ENCODE measurements at places on chromosomes 13 and 19.

- DNase-seq = no peak
Observed at GRCh38 chr13:101211261-101211660, 205.0 kb downstream of the NALCN start.

DNA sequence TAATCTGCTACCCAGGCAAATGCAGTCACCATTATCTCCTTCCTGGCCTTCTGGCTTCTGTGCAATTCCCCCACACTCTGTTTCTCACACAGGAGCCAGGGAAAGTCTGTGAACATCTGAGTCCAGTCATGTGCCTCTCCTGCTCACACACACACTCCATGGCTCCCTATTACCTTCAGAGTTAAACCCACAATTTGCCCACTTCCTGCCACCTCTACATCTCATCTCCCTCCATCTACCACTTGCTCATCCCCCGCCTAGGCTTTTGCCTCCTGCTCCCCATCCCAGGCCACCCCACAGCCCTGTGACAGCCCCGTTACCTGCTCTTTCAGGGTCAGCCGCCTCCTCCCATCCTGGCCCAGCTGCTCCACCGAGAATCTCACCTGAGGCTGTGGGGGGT, 13.5 kb downstream of the IL12RB1 start:
- no peak for DNase-seq

DNA sequence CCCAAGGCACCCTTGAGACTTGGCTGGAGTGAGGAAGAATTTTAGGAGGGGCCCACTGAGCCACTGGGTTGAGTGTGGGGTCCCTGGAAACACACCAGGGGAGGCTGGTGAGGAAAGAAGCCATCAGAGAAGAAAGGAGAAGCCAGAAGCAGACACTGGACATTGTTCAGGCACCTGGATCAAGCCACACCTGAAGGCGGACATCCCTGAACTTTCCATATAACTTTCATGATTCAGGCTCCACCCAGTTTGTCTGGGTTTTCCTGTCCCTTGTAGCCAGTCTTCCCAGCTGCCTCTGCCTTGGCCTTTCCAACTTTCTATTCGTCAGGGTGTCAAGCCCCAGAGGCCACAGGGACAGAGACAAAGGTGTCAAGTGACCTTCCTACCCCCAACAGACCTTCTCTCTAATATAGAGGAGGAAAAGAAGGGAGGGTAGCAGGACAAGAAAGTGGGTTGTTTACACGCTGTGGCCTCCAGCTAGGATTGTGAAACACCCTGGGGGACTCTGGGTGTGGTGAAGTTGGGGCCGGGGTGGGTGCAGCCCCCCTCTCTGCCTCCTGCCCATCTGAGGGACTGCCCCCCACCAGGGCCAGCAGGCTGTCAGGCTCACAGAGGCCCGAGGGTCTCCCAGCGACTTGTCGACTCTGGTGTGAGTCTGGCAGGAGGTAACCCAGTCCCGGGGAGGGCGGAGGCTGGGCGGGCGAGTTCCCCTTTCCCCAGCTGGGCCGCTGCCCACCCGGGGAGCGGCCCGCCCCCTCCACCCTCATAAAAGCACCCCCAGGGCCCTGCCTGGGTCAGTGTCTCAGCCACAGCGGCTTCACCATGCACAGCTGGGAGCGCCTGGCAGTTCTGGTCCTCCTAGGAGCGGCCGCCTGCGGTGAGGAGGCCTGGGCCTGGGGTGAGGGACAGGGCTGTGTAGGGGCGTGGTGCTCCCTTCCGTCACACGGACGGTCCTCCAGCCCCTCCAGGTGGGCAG, at the start of gene CFD:
TSS of gene CFD (plus strand) at position 797 of the 976 bp plus-strand sequence. CDS start at position 823, 26 bp downstream.
- no peak for DNase-seq

GRCh38 chr19:34370983-34371382, 6.0 kb downstream of the GPI start:
- DNase-seq = no peak

DNA sequence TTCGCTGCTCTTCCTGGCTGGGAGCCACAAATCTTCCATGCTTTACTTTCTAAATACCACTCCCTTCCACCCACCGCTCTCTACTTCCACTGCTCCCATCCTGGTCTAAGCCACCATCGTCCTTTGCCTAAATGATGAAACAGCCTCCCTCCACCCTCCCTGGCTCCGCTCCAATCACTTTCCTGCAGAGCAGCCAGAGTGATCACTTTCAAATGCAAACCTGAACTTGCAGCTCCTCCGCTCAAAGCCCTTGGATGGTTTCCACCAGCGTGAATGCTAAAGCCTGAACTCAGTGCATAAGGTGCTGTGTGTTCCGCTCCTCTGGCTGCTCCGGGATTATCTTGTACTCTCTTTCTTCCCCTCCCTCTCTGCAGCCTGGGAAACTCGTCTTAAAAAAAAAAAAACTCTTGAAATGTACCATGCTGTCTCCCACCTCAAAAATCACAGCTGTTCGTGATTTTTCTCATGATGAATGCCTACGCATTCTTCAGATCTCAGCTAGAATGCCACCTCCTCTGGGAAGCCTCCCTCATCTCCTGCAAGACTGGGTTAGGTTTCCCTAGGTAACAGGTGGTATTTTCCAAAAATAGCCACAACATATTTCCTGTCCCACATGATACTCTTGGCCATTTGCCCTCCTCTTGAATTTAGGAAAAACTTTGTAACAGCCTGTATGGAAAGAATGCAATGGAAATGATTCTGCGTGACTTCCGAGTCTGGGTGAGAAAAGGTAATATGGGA, 3.7 kb upstream of the SIN3B start:
- no peak for DNase-seq

DNA sequence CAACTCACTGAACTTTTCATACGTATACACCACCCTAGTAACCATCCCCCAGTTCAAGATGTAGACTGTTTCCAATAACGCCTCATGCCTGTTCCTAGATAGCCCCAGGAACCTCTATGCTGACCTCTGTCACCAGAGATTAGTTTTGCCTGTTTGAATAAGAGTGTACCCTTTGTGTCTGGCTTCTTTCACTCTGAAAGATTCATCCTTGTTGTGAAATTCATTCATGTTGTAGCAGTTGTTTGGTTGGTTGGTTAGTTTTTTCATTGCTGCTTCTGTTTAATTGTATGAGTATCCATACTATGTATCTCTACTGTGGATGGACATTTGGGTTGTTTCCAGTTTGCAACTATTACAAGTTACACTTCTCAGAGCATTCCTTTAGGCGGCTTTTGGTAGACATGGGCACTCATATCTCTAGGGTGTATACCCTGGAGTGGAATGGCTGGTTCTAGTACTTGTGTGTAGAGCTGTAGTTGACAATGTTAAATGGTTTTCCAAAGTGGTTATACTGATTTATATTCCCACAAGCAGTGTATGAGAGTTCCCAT, 1.6 kb downstream of the RNASEH2B start:
- DNase-seq = no peak

DNA sequence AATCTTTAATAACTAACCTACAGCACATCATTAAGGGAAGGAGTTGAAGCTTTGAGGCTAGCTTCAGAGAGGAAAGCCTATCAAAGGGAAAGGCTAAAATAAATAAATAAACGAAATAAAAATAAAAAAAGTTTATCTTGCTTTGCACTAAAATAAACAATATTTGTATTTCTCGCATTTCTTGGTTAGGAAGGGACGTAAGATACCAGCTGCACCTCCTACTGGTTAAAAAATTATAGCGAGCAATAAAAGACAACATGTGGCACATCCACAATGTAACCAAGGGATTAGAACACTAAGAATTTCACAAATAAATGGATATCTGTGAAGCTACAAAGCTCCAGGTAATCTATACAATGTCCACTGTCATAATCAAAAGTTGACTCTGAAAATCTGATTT, 194.5 kb downstream of the DACH1 start:
- DNase-seq = no peak

DNA sequence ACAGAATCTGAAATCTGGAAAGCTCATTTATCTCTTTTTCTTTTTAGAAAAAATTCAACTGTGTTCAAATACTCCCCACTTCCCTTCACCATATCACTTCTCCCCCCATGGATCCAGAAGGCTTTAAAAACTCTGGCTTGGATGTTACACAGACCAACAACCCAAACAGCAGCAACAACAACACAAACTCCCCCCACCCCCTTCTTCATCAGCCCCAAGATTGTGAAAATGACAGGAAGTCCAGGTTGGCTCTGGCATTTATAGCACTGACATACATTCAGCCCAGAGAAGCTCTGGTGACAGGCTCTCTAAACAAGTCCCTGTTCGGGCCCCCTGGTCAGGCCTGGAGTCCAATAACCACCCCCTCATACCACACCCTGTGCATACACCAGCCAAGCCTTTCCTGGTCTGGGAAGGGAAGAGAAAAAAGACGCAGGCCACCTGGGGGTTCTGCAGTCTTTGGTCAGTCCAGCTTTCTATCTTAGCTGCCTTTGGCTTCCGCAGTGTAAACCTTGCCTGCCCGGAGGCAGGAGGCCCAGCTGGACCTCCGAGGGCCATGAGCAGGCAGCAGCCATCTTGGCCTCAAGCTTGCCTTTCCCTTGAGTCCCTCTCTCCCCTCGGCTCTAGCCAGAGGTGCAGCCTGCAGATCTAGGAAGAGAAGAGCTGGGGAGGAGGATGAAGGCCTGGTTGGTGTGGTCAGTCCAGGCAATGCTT, 6.8 kb downstream of the CDX2 start:
- DNase-seq = peak; percentile 28

DNA sequence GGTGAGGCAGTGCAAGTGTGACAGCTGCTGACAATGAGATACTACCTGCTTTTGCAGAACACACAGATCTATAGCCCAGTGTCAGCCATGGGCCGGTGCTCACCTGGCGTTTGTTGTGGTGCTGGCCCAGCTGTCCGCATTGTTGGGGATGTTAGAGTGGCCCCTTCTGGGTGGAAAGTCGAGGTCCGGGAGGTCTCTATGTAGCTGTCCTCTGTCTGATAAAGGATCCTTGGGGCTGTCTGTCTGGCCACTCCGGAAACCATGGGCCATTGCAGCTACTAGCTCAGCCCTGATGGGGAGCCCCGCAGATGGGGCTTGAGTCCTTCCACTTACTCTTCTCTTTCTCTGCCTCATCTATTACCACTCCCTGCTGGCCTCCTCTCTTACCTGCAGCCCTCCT, 181.5 kb upstream of the TSHZ3 start:
- no peak for DNase-seq

DNA sequence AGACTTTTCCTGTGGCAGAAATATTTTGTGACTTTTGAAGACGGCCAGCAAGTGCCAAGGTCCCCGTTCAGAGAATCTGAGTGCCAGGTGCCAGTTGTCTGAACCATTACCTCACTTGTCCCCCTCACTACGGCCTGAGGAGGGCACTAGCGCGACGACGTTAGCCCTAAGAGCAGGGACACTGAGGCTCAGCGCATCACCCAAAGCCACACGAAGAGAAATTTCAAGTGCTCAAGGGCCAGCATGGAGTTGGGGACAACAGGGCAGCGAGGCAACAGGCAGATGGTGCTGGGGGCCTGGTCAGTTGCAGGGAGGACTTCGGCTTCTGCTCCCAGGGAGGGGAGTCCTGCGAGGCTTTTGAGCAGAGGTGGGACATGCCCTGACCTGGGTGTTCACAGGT, 9.5 kb upstream of the TYK2 start:
- DNase-seq = no peak

DNA sequence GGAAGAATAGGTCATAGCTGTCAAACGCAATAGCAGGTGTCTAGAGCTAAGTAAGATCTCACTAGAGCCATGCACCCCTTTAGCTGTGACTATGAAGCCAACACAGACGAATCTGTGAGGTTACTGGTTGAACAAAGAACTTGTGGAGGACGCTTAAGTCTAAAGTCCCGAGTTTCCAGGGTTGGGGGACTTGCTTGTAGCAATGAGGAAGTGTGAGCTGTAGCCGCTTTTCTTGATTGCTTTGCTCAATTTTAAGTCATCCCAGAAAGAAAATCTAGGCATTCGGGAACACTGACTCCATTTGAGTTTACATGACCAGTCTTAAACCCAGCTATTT, 1.6 kb downstream of the GPC5 start:
- no peak for DNase-seq

GRCh38 chr19:34244611-34245299, 9.6 kb upstream of the GARRE1 start:
- no peak for DNase-seq

GRCh38 chr13:19838865-19839275, 24.6 kb downstream of the ZMYM5 start:
- DNase-seq = no peak

- no peak for DNase-seq
Observed at GRCh38 chr13:111341886-111342285, 21.4 kb downstream of the TEX29 start.

- no peak for DNase-seq
Observed at GRCh38 chr19:37078717-37079032, 442 bp downstream of the ZNF420 start.

GRCh38 chr13:80668452-80668851, 327.5 kb upstream of the SPRY2 start:
- no peak for DNase-seq

DNA sequence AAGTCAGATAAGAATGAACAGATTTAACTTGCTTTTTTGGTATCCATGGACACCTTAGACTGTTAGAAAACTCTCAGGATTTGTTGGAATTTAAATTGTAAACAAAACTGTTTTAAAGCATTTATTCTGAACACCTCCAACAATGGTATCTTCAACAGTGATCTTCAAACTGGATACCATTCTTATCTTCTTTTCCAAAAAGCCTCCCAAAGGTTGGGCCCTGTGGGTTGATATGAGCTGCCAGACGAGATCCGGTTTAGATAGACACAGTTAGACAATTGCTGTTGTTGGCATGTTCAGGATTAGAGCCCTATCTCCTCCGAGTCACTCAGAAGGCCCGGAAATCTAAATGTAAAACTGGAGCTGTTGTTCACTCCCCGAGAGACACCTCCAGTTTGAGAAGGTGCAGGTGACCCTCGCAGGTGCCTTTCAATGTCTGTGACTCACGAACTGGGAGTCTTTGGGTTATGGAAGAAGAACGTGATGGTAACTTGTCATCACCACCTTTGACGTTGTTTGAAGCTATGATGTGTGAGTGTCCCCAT, 143.6 kb upstream of the RNF113B start:
- DNase-seq = no peak

GRCh38 chr19:43406297-43406696, 8.4 kb upstream of the TEX101 start:
- DNase-seq = no peak

- no peak for DNase-seq
Observed at GRCh38 chr13:95258098-95258497, 43.2 kb downstream of the ABCC4 start.

DNA sequence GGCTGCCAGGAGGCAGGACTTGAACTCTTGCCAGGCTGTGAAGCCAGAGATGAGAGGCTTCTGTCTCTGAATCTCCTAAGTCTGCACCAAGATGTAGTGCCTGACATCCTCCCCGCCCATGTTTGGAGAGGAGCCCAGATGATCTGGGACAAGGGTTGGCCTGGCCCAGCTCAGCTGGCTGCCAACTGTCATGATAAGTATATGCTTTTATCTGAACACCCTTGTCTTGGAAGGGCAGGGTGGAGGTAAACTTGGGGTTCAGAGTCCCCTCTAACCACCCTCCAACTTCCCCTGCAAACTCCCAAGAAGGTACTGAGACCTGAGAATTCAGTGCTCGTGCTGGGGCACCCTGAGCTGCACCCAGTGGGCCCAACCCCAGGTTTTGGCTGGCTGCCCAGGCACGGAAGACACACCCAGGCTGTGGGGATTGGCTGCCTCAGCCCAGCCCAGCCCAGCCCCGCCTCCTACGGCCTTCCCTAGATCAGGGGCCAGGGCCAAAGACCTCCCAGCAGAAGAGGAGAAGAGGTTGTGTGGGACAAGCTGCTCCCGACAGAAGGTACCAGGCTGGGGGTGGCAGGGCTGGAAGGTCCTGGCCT, at the start of gene CYP4F12:
TSS of gene CYP4F12 (plus strand) at position 508 of the 596 bp plus-strand sequence. CDS start 443 bp downstream, outside the sequence.
- no peak for DNase-seq

Measured in glutamatergic neuron (in vitro differentiated cells).